ENCODE measurements at places on chromosomes 6 and 20.
A peak's percentile ranks its signal among the peaks of the same experiment; 100 is the strongest.

DNA sequence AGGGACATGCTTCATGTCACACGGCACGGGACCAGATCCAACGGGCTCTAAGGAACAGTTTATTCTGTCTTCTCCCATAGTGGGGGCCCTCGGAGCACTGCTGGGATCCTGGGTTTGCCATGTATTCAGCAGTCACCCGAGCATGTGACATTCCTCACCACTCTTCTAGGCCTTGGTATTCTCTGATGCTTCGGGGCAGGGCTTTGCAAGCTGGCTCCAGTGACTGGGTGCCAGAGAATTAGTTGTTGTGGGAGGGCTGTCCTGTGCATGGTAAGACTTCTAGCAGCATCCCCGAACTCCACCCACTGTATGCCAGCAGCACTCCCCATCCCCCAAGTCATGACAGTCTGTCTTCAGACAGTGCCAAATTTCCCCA is 5.4 kb downstream of the CCN5 start:
- DNase-seq: no peak

- no peak for DNase-seq
Measured at GRCh38 chr6:4920914-4921410, 82.9 kb downstream of the RPP40 start.

DNA sequence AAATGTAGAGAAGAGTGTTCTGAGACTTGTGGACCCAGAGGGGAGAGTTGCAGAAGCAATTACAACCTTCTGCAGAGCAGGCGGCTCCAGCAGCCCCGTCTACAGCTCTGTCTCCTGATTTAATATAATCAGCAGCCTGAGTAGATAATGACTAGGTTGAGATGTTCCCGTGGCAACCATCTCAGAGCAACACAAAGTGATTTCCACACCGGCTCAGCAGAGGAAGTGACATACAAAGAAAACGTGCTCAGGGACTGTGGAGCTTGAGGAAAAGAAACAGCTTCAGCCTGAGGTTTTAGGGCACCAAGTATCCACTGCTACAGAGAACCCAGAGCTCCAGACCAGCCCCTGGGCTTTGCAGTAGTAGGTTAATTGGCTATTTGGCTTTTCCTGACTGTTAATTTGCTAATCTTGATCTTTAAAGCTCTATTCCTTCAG is 136.4 kb downstream of the MTFR2 start:
- DNase-seq: peak; percentile 77

- DNase-seq: no peak
Measured at GRCh38 chr6:44143731-44144130, 14.9 kb upstream of the CAPN11 start.

GRCh38 chr6:147528511-147529145 is 20.1 kb downstream of the SAMD5 start:
- DNase-seq: no peak

DNA sequence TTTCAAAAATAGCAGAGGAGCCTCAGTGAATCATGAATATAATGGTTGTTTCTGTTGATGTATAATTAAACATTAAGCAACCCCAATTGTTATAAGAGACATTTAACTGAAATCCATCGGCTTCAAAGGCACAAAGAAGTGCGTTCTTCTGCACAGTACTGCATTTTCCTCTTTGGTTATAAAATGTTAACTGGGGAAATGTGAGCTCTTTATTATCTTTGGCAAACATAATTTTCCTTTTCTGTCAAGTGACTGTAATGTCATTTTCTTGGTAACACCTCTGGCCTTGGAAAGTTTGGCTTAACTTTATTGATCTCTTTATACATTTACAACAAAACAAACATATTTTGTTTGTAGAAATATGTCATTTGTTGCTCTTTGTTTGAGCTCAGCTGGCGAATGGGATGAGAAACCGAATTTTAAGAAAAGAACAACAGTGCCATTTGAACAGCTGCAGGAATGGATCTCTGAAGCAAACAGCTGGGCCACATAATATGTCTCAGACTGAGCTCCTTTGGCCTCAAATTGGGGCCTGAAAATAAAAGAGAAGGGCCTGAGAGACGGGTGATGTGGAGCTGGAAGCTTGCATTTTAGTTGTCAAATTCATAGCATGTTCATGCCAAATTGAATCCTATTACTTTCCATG is 427.0 kb upstream of the SPTLC3 start:
- no peak for DNase-seq

DNA sequence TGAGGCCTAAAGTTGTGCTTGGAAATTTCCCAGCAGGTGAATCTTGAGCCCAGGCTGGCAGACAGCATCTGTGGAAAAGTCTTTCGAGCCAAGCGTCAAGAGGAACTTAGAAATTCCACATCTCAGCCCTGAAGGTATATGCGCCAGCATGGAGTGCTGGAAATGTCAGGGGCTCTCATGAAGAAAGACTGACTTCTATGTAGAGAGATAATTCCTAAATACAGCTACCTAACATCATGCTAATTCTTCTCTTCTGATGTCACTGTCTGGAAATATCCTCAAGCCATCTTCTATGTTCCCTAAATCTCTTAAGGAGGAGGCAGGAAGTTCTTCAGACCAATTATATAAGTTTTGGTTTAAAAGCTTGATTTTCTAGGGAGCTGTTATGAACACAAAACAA is 492.4 kb upstream of the MARCKS start:
- no peak for DNase-seq

- DNase-seq: no peak
Measured at GRCh38 chr6:89035252-89036101, 45.1 kb upstream of the PNRC1 start.

DNA sequence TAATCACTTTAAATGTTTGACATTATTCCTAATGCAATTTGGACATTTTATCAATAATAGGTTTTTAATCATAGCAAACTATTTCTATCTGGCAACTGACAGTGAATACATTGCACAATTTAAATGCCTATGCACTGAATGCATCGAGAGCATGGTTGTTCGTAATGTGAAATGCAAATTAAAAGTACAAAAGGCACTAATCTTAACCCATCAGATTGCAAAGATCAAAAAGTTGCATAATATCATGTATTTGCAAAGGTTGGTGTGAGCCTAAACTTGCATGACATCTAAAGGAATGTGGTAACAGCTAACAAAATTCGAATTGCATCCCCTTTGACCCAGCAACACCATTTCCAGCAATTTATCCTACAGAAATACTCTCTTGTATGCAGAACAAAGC is 469.9 kb upstream of the IRAK1BP1 start:
- DNase-seq: no peak

GRCh38 chr6:160692369-160692959 is 9.6 kb upstream of the PLG start:
- DNase-seq: no peak

DNA sequence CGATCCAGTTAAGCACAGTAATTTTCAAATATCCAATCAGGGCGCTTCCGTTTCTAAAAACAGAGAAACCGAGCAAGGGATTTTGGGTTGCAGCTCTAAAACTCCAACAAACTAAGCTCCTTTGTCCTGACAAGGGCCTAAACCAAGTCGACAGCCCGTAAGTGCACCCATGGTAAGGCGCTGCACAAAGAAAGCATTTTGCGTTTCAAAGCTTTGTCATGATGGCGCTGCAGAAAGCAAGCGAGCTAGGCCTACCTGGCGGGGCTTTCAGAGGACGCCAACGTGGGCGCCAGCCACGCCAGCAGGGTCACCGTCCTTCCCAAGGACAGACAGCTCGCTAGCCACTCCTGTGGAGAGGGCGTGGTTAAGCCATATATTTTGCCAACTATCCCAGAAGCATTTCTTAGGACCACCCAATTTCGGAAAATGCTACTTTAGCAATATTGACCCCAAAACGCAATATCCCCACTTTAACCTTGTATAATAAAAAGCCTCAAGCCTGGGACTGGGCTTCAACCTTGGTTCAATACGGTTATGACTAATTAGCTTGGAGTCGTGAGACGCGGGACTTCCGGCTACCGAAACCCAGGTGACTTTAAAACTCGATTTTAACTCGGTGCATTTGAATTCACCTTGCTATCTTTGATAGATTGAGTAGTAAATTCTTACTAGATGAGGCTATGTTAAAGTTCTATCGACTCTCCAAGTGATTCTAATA is 53.8 kb downstream of the TRIM38 start:
- no peak for DNase-seq

GRCh38 chr6:106862858-106863257 is 111.7 kb downstream of the CD24 start:
- no peak for DNase-seq

- no peak for DNase-seq
Measured at GRCh38 chr6:142879527-142879926, 65.4 kb downstream of the HIVEP2 start.

GRCh38 chr20:4740774-4741431 is 19.2 kb downstream of the PRND start:
- DNase-seq: peak; percentile 77

DNA sequence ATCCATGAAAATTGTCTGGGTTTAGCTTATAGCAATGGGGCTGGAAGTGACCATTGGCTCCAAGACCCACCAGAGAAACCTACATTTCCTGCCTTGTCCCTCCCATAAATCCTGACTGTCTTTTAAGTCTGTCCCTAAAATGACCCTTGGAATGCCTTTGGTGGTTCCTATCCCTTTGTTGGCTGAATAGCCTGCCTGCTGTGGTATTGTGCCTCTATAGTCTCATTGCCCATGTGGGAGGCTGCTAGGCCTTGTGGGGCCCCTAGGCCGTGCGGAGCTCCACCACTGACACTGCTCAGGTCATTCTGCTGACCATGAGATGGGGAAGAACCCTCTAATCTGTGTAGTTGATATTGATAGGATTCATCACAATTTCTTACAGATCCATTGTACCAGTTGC is 43.3 kb downstream of the SCP2D1 start:
- peak; percentile 68 for DNase-seq

All from neural progenitor cell (in vitro differentiated cells).